ENCODE measurements at places on chromosomes 6 and 20.

- no peak for DNase-seq
Measured at GRCh38 chr20:41392295-41392694, 25.7 kb upstream of the EMILIN3 start.

- peak; percentile 43 for DNase-seq
Measured at GRCh38 chr6:12555267-12555666, 161.3 kb upstream of the PHACTR1 start.

DNA sequence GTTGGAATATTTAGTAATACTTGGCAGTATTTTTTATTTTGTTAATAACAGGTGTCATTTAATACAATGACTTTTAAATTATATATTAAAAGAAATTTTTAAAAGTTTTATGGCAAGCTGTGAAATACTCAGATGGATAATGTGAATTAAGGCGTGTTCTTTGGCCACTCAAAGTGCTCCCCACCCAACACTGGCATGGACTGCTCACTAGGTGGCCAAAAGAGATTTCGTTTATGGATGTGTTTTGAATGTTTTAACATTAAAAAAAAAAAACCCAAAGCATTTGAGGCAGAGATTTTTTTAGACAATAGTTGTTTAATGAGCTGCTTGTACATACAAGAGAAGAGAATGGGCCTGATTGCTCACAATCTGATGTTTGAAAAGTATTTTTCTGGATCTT is 86.5 kb downstream of the QKI start:
- DNase-seq = no peak

GRCh38 chr6:47000842-47001241 is 41.3 kb downstream of the ADGRF1 start:
- DNase-seq = no peak

GRCh38 chr20:22489626-22490286 is 94.6 kb downstream of the FOXA2 start:
- no peak for DNase-seq

- no peak for DNase-seq
Measured at GRCh38 chr6:24493945-24494820, 586 bp upstream of the ALDH5A1 start.

DNA sequence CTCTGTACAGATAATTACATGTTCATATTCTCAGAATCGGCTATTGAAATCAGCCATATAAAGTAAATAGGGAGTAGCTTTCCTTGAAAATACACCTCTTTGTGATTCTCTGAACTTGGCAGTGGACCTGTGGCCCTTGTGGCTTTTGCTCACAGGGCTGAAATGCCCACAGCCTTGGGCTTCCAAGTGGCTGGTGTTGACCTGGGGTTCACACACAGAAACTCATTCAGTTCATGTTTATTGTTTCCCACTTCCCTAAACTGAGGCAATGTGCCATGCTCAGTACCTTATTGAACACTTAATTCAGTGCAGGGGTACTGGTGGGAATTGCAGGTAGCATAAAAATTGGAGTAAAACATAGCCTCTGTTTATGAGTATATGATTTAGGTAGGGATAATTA is 19.1 kb upstream of the TULP4 start:
- DNase-seq = no peak

DNA sequence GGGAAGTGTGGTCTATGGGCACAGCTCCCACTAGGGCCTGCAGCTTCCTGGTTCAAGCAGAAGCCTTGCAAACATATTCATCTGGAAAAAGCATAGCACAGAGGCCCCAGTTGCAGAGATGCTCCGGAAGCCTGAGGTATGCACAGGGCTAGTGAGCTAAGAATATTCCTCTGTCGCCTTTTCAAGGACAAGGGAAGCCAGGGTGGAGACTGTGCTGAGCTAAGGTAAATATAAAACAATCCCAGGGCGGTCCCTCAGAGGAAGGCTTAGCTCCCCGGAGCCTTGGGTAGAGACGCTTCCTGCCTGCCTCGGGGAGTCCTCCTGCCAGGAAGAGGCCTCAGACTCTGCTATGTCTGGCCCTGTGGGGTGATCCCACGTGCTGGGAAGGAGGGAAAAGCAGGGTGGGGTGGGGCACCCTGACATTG is 134.8 kb upstream of the FOXA2 start:
- DNase-seq = no peak

- DNase-seq = no peak
Measured at GRCh38 chr6:40815731-40816130, 223.3 kb downstream of the UNC5CL start.

DNA sequence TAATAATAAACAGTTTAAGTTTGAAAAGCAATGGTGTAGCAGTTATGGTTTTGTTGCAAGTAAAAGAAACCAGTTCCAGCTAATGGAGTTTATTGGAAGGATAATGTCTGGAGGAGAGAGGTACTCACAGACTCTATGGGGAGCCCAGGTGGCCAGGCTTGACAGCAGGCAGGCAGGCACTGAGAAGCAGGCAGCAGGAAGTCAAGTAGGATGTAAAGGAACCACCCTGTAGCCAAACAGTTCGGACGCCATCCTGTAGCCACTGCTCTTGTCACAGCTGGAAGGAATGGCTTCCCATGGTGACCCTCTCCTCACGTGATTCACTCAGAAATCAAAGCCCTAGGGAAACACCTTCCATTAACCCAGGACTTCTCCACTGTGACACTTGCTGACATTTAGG is 96.7 kb upstream of the MC3R start:
- no peak for DNase-seq

DNA sequence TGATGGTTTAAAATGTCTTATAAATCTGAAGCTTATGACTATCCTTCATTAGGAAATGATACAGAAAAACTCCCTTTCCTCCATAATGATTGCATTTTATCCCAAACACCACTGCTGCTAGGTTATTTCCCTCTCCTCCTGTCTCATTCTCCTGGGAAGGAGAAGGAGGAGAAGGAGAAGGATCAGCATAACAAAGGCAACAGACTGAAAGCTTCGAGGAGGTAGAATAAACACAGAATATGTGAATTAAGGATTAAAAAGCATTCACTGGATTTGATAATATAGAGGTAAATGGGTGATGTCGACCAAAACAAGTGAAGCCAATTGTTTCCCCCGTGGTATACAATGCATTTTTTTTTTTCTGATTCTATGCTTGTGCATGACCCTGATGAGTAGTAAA is 82.0 kb downstream of the WASF1 start:
- no peak for DNase-seq

- no peak for DNase-seq
Measured at GRCh38 chr6:48150701-48151100, 39.7 kb upstream of the PTCHD4 start.

- no peak for DNase-seq
Measured at GRCh38 chr20:62345681-62346370, 21.3 kb downstream of the LAMA5 start.

GRCh38 chr6:95083506-95083905 is 493.8 kb upstream of the MANEA start:
- DNase-seq = no peak

GRCh38 chr6:91098006-91098405 is 511.1 kb upstream of the MAP3K7 start:
- DNase-seq = no peak

GRCh38 chr20:1707588-1708449 is 50.2 kb upstream of the SIRPG start:
- no peak for DNase-seq

GRCh38 chr6:12899046-12899833 is 182.7 kb downstream of the PHACTR1 start:
- no peak for DNase-seq

DNA sequence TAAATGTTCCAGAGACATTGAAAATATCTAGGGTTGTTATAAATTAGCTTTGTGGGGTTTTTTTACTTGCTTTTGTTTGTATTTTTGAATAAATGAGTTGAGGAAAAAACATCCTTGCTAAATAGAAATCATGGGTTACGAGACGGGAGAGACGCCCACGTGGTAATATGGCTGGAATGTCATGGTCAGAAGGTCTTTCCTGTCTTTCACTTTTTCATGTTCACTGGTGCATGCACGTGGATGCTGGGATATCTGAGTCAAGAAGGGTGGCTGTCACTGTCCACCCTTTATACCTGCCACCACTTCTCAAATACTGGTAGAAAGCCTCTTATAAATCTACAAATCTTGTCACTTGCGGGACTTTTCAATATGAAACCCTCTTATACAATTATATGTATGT is 258.7 kb upstream of the AGPAT4 start:
- DNase-seq = no peak

GRCh38 chr6:149031859-149032598 is 285.2 kb downstream of the UST start:
- no peak for DNase-seq

DNA sequence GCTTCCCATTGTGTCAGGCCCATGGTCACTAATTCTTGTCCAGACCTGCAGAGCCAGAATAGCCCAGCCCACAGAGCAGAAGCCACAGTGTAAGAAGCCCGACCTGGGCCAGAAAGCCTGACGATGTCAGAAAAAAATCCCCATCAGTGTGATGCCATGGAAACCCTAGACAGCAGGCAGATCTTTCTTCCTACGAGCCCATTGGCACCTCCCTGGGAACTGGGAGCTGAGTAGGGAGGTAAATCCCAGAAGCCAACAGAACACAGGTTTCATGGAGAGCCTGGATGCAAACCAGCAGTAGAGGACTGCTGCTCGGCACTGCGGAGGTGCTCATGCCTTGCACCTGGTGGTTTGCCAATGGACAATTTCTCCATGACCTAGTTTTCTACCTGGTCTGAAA is 82.2 kb upstream of the SLC22A16 start:
- DNase-seq = no peak

GRCh38 chr6:26187981-26188635 is 100.9 kb downstream of the HFE start:
- DNase-seq = no peak

DNA sequence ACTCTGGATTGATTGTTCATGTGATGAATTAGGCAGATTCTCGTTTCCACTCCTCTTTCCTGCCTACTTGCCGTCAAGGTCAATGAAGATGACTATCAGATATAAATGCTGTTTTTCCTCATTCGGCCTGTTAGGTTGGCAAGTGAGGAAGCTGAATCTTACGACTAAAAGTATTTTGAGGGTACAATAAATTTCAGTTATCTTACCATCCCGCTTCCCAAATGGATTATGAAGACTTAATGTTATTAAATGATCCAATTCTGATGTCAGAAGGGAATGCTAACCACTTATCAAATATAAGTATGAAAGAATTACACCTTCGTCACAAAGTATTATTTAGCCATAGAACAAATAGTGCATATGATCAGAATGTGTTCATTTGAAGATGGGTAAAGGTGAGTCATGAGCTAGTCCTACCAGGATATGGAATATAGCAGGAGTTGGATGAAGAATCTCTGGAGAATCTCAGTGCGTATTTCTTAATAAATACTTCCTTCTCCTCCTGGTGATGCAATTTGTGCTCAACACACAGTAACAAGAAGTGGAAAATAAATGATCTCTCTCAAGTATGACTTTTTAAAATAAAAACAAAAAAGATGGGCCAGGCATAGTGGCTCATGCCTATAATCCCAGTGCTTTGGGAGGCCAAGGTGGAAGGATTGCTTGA is 4.6 kb downstream of the GPLD1 start:
- DNase-seq = no peak

- no peak for DNase-seq
Measured at GRCh38 chr20:58403272-58403671, 14.2 kb downstream of the VAPB start.

DNA sequence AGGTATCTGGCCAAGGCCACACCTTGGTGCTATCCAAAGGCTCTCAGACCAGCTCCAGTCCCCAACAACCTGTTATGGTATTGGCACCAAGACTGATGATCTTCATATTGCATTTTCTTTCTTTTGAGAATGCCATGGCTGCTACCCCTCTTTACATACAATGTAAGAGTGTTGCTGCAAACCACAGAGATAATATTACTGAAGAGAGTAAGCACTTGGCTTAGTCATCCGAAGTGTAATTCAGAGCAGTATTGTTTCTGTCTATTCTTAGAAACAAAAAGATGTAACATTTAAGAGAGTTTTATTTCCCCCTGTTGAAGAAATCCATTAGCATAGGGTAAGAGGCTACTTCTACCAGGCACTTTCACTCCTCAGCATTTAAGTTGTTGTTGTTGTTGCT is 212.5 kb downstream of the C6orf118 start:
- no peak for DNase-seq

GRCh38 chr6:159400826-159401225 is 231.6 kb downstream of the FNDC1 start:
- no peak for DNase-seq

DNA sequence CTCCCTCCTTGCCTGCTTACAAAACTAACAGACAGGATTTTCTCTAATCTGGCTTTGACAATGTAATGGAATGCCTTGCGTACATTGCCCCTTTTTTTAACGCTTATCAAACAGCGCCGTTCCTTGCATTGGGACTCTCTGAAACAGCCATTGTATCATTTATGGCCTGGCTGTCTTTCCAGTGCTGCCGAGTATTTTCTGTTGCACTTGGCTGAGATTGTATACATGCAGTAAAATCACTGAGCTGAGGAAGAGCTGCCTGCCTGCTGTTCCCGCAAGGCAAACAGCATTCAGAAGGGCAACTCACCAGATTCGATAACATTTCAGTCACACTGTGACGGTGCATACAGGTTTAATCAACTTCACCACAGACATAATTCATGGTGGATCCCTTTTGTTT is 106.0 kb downstream of the SH3BGRL2 start:
- DNase-seq = no peak

Data from muscle of back (tissue), 13 donors.